Articular chondrocyte of knee joint (primary cell): ENCODE measurements at places on chromosomes 5 and 9. TPM values are rescaled to one million over a fixed set of nuclear protein-coding genes. Genes with fewer than 3 reads are reported as not detected.

The ZNF354C gene
- 11.1 and 14.1 TPM in 2 replicates for total RNA-seq

The SPINK13 gene
- total RNA-seq, result 0.26 and 1.4 TPM in 2 replicates

The ITGA1 gene
- total RNA-seq, result 43.3 and 51.6 TPM in 2 replicates

The ECSCR gene
- 0.52 and 1.5 TPM in 2 replicates for total RNA-seq

The GPR150 gene
- under 0.01 TPM in 1 of 2 replicates, not detected in the other for total RNA-seq

The LRRC26 gene
- total RNA-seq, result not detected in 2 replicates

The PCDHGB4 gene
- total RNA-seq, result 24.4 and 26.2 TPM in 2 replicates

The STX17 gene
- 33.1 and 37.4 TPM in 2 replicates for total RNA-seq
